Smooth muscle cell of the umbilical artery (primary cell): ENCODE measurements at places on chromosomes 2 and 18. TPM values are rescaled to one million over a fixed set of nuclear protein-coding genes. Genes with fewer than 3 reads are reported as not detected.

The HK2 gene
- 51.7 and 62.4 TPM in 2 replicates for total RNA-seq

The SMC6 gene
- total RNA-seq, result 25.2 and 46.7 TPM in 2 replicates

The DNAH7 gene
- 0.28 and 0.30 TPM in 2 replicates for total RNA-seq

The IL1RL2 gene
- 0.30 and 0.42 TPM in 2 replicates for total RNA-seq

The POU3F3 gene
- total RNA-seq, result not detected in 2 replicates
